ENCODE measurements at places on chromosomes 5 and 9. TPM values are rescaled to one million over a fixed set of nuclear protein-coding genes. Genes with fewer than 3 reads are reported as not detected.

The PDLIM4 gene
- 37.3 TPM for total RNA-seq

GRCh38 chr5:80755626-80756025 is 100.8 kb upstream of the DHFR start:
- no peak for DNase-seq

The PLGRKT gene
- 6.5 TPM for total RNA-seq

The RAI14 gene
- 85.9 TPM for total RNA-seq

GRCh38 chr5:14721990-14722656 is 57.6 kb downstream of the OTULIN start:
- DNase-seq = no peak

- no peak for DNase-seq
Measured at GRCh38 chr5:164002214-164002613, 496.8 kb downstream of the MAT2B start.

DNA sequence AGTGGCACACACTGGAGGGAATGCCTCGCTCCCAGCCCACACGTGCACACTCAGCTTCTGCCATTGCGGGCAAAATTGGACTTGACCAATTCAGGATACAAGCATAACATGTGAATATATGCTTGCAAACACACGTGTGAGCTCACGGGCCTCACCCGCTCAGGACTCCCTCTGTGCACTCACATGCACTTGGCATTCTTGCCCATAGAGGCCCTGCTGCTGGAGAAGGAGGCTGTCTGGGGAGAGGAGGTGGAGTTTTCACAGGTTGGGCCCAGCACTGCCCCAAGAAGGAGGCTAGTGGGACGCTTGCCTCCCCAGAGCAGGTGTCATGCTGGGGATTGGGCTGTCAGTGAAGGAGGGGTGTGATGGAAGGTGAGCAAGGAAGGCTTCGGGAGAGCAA is 1.7 kb downstream of the MYMK start:
- no peak for DNase-seq

- no peak for DNase-seq
Measured at GRCh38 chr9:93257808-93258331, 73.9 kb downstream of the WNK2 start.

- peak; percentile 76 for DNase-seq
Measured at GRCh38 chr5:5492087-5492933, 69.8 kb downstream of the ICE1 start.
